ENCODE measurements at places on chromosomes 3 and 15.

GRCh38 chr3:17179381-17180205, 294.8 kb downstream of the PLCL2 start:
- no peak for DNase-seq

DNA sequence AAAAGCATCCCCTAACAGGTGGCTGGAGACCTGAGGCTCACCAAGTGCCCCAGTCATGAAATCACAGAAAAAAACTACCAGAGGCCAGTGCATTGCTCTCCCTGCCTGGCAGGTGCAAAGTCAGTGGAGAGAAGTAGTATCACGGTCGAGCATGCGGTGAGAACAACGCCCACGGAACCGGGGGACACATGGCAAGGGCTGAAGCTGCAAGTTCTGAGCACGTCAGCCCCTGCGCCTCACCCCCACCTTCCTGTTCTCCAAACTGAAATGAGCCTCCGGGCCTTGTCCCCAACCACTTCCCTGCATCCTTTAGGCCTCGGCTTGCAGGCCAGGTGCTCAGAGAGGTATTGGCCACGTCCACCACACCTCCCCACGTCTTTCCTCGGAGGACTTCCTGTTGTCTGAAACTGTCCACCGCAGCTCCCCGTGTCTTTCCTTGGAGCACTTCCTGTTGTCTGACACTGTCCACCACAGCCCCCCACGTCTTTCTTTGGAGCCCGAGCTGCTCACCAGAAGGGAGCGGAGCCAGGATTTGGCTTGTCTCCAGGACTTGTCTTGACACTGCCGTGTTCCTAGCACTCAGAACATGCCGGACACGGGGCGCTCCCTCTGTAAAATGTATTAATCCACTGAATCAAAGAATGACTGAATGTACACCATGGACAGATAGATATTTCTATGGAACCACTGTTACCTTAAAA, 43.9 kb downstream of the NSMCE3 start:
- no peak for DNase-seq

GRCh38 chr3:42371776-42372175, 38.6 kb downstream of the LYZL4 start:
- no peak for DNase-seq

GRCh38 chr3:31917303-31918005, 63.6 kb downstream of the OSBPL10 start:
- no peak for DNase-seq

DNA sequence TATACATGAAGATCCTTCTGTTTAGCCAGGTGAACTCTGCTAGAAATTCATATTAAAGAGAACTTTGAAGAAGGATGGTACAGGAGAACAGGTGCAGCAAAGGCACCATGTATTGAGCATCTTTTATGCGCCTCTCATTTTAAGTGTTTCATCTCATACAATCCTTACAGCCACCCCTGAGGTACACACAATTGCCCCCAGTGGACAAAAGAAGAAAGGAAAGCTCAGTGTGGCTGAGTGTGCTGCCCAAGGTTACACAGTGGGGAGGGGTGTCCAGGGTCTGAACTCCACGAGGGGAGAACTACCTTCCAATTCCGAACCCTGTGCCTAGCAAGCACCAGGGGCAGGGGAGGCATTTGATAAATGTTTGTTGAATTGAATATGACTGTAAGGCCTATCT, 98.6 kb downstream of the MECOM start:
- DNase-seq = no peak

DNA sequence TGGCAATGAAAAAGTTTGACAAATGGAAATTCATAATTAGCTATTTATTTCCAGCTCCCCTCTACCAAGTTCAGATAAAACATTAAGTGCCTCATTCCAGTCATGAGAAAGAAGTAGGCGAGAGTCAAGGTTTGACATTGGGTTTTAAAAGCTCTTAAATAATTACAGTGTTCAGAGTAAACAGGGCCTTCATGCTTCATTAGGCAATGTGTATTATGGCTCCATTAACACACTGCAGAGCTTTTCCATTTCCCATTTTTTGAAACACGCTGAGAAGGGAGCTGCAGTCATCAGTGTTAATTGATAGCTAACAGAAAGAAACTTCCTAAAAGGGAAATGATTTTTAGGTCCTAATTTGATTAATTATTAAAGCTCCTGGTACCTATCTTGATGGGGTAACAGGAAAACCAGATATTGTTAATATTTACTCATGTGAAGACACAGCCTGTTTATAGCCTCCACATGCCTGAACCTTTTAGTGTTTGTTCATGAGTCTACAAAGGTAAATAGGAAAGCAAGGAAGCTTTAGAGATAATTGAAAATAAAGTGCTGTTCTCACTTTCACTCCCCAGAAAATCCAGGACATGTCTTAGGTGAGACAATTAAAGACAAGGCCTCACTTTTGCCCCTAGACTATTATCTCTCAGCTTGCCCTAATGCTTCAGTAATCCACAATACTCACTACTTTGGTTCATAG, 28.7 kb downstream of the SST start:
- DNase-seq = no peak

- peak; percentile 4 for DNase-seq
These were observed 94.6 kb upstream of the RASGRF1 start for GRCh38 chr15:79185199-79185598.

DNA sequence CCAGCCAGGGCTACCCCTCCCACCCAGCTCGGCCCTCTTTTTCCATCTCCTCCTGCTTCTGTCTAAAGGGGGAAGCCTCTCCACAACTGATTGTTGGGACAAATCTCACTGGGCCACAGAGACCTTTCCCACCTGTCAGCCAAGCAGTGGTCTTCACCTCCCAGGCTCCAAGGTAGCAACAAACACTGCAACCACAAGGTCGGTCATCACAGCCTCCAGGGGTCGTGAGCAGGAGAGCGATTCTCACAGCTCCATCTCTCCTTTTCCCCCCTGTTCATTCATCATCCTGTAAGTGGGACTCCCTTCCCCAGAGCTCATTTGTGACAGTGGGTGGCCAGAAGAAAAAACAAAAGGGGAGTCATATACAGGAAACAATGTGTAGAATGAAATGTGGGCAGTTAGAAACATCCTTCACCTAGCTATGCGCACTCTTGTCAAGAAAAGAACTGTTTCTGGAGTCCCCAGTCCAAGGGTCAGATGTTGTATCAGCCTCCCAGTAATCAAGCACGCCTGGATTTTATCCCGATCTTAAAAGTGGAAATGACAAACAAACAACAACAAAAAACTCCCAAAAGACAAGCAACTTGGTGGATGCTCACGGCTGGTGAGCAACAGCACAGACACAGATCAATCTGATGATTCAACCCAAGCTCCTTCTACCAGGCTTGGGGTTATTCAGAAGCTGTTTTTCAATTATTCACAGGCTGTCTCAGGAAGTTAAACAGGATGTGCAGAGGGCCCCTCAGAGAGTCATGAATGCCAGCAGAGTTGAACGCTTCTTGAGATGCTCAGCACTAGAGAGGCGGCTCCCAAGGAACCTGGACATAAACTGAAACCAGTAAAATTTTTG, 22.4 kb downstream of the LYZL4 start:
- peak; percentile 6 for DNase-seq

GRCh38 chr15:25346371-25346770, 92.5 kb downstream of the UBE3A start:
- no peak for DNase-seq

DNA sequence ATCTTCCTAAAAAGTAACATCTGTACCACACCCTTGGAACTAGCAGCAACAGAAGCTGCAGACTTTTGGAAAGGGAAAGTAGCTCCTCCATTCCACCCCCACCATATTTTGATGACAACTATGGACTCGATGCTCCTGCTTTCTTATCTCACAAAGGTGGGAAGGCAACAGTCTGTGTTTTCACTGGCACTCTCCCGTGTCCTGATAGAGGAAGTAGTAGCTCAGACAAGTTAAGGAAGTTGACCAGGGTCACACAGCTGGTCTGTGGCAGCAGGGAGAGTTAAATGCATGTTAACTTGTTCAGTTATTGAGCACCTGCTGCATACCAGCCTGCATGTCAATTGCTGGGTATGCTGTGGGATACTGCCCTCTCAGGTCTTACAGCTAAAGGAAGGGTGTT, 33.1 kb downstream of the BHLHE40 start:
- DNase-seq = no peak

DNA sequence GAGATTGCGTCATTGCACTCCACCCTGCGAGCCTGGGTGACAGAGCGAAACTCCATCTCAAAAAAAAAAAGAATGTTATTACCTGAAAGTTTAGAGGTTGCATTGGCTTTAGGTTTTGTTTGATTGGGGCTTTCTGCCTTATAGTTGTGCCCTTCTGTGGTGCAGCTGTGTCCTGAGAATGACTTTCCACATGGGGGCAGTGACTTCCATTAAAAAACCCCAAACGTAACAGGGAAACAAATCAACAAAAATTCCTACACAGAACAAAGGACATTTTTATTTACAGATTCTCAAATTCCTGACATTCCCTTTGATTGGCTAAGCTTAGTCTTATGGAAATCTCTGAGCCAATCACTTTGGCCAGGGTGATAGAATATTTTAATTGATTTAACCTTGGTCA, 154.1 kb upstream of the GPR149 start:
- no peak for DNase-seq

DNA sequence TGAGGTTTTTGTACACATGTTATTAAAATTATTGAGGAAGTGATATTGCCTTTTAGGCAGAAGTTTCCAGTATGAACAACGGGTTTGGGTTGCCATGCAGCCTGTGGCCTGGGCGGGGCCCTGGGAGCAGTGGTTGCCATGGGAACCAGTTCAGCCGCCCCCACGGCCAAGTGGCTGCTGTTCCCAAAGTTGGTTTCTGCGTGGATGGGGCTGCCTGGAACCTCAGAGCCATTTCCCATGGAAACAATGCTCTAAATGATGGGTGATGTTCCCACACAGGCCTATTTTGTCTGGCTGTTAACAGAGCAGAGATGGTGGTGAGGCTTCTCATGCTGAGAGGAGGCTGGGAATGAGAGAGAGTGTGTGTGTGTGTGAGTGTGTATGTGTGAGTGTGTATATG, 19.5 kb downstream of the MRAS start:
- DNase-seq = no peak

GRCh38 chr15:65827065-65827464, 35.0 kb upstream of the DENND4A start:
- DNase-seq = no peak

DNA sequence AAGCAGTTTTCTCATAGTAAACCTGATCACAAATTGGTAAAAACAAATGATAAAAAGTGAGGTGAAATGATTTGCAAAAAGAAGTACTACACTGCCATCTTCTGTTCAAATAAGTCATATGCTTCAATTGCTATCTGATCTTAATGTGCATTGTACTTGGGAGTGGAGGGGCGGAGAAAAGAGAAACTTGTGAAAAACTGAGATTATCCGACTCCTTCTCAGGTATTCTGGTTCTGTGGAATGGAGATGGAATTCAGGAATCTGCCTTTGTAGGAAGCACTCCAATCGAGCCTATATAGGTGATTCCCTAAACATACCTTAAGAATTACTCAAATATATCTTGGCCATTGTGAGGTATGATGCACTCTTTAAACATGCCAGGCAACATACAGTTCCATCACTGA, 180.6 kb downstream of the CHL1 start:
- DNase-seq = no peak

GRCh38 chr3:37504583-37505357, 330.4 kb upstream of the LRRFIP2 start:
- no peak for DNase-seq

DNA sequence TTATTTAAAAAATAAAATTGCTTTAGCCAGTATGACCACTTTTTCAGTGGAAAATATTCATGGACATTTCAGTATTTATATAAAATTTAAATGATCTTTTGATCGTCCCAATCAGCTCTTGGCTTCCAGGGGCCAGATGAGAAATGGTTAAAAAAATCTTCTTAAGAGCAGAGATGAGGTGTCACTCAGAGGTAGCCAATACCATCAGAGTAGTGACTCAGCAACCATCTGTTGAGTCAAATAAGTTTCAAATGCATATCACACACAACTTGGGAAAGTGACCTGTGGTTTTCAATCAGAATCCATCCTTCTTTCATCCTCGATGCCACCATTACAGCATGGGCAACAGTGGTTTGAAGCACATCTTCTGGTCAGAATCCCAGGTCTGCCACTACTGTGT, 958.8 kb upstream of the NR2F2 start:
- DNase-seq = no peak

GRCh38 chr15:70526221-70526973, 237.0 kb downstream of the UACA start:
- DNase-seq = no peak

GRCh38 chr3:73950865-73951558, 326.3 kb upstream of the PDZRN3 start:
- no peak for DNase-seq

GRCh38 chr3:150183678-150184425, 213.2 kb upstream of the PFN2 start:
- peak; percentile 9 for DNase-seq

- DNase-seq = no peak
These were observed 51.2 kb upstream of the PHLDB2 start for GRCh38 chr3:111807826-111808225.

DNA sequence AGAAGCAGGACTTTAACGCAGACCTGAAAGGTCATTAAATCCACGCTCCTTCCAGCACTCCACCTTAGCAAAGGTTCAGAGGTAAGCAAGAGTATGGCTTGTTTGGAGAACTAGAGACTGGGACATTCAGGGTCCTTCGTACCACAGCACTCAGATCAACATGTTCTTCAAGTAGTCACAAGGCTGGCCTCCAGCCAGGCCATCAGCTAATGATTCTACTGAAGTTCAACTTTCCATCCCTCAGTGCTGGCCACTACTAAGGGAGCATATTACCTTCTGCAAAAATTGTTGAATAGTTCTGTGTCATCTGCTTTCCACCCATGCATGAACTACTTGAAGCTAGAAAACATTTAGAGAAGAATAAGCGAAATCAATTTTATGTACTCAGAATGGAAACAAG, 17.6 kb downstream of the CD200R1L start:
- DNase-seq = no peak

DNA sequence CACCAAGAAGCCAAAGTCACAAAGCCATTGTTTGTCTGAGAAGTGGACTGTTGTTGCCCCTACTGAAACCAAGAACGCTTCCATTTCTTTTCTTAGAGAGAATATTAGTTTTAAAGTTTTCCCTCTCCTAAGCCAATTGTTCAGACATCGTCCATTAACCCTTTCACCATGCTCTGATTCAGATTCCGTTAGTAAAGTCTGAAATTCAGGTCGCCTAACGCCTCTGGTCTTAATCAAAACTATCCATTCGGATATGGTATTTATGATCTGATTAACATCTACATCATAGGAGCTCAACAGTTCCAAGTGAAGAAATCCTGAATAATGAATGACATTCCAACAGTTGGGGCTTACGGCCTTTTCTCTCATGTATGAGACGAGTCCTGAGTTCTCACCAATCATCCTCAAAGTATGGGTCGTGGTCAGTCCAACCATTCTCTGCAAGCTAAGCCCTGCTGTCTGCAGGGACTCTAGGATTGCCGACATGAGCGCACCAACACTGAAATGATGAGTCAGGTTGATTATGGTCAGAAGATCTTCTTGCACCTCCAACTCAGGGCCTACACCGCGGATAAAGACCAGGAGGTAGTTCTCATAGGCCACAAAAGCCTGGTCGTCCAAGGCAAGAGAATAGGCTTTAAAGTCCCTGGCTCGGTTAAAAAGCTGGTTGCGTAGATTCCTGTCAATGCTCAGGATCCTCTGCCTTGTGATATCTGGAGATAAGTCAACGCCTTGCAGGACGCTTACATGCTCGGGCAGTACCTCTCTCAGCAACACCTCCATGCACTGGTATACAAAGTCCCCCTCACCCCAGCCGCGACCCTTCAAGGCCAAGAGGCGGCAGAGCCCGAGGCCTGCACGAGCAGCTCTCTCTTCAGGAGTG, 767 bp downstream of the EPM2AIP1 start:
- no peak for DNase-seq

GRCh38 chr15:73108676-73109075, 56.4 kb downstream of the NEO1 start:
- DNase-seq = no peak
